Panc1 (cell line): ENCODE measurements at places on chromosomes 5 and 9. TPM values are rescaled to one million over a fixed set of nuclear protein-coding genes. Genes with fewer than 3 reads are reported as not detected.

The TAF11L5 gene
- not detected for total RNA-seq

The GOLM1 gene
- 73.4 TPM for total RNA-seq

The WDR38 gene
- not detected for total RNA-seq

The SPATA31E1 gene
- not detected for total RNA-seq

GRCh38 chr5:40801771-40802562 lies 3.8 kb upstream of the PRKAA1 start:
- no peak overlapping the region for H3K4me3 ChIP-seq
- no peak overlapping the region for H3K27ac ChIP-seq
- no peaks in the 10 kb centered on the region for H3K27me3 ChIP-seq
- peaks cover 10% of the 10 kb centered on the region for H3K4me1 ChIP-seq

DNA sequence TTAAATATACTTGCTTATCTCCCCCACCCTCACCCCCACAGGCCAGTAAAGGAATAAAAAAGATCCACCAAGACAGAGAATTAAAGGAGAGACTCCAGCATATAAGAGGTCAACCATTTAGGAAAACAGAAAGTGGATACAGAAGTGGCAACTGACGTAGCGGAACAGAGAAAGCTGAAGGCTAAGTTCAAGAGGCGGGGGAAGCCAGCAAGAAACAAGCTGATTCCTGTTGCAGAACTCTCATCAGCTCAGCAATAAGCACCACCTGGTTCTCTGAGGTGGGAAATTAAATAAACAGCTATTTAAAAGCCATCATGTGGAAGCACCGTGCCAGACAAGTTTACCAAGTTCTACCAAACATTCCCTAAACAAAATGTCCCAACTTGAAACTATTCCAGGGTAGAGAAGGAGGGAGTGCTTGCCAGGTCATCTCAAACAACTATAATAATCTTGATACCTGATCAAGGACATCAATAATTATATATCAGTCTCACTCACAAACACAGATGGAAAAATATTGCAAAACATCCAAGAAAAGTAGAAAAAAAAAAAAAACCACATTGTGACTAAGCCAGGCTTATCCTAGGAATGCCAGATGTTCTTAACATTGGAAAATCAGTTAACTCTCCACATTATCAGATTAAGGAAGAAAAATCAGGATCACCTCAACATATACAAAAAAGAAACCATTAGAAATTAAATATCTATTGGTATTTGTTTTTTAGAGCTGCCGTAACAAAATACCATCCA lies 7.3 kb upstream of the ARL15 start:
- no peaks in the 10 kb centered on the region for H3K36me3 ChIP-seq
- H3K27ac ChIP-seq, result no peak overlapping the region
- no peak overlapping the region for H3K4me3 ChIP-seq
- no peaks in the 10 kb centered on the region for H3K27me3 ChIP-seq
- H3K4me1 ChIP-seq, result no peaks in the 10 kb centered on the region

DNA sequence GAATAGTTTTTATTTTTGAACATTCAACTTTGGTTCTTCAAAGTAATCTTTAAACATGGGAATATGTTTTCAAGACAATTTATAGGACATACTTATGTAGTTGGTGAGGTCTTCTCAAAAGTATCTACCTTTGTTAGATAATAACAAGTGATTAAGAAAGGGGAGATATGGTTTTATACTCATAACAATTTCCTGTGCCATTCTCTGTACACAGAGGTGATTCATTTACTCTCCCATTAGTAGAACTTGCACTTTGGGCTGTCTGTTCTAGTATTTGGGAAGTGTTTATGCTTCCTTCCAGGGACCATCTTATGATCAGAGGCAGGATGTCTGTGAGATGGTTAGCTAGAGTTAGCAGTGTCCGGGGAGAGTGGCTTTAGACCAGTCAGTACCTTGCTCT lies 15.2 kb downstream of the LSM11 start:
- H3K36me3 ChIP-seq, result no peaks in the 10 kb centered on the region
- no peak for DNase-seq
- no peak overlapping the region for H3K27ac ChIP-seq
- no peaks in the 10 kb centered on the region; the same call in 1 of the 2 replicates for H3K4me1 ChIP-seq
- H3K4me3 ChIP-seq, result no peak overlapping the region
- no peaks in the 10 kb centered on the region for H3K27me3 ChIP-seq

GRCh38 chr9:132755096-132755495 lies 84.8 kb downstream of the GTF3C4 start:
- no peaks in the 10 kb centered on the region for H3K36me3 ChIP-seq
- no peak overlapping the region for H3K4me3 ChIP-seq

- no peaks in the 10 kb centered on the region for H3K27me3 ChIP-seq
- H3K4me1 ChIP-seq, result peaks cover 2% of the 10 kb centered on the region; the same call in 1 of the 2 replicates
- no peak overlapping the region for H3K27ac ChIP-seq
- no peaks in the 10 kb centered on the region for H3K36me3 ChIP-seq
These were observed 249.1 kb downstream of the ENC1 start for GRCh38 chr5:74391410-74391809.
